ENCODE measurements at places on chromosomes 16 and 17. TPM values are rescaled to one million over a fixed set of nuclear protein-coding genes. Genes with fewer than 3 reads are reported as not detected.
A peak's percentile ranks its signal among the peaks of the same experiment; 100 is the strongest.

GRCh38 chr16:9112844-9113186 is 21.4 kb downstream of the HAPSTR1 start:
- DNase-seq: no peak
- H3K27me3 ChIP-seq: no peaks in the 10 kb centered on the region
- H3K27ac ChIP-seq: no peak overlapping the region
- peaks cover 98% of the 10 kb centered on the region for H3K4me1 ChIP-seq
- H3K4me3 ChIP-seq: no peak overlapping the region

DNA sequence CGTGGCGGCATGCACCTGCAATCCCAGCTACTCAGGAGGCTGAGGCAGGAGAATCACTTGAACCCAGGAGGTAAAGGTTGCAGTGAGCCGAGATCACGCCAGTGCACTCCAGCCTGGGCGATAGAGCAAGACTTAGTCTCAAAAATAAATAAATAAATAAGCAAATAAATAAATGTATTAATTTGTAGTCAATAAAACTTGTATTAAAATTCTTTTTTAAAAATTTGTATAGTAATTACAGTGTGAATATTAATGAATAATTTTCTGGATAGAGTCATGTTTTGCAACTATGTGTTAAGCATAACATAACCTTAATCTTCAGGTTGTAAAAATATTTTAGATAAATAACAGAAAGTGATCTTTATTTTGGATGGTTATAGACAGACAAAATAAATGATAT is 27.2 kb upstream of the DUSP14 start:
- no peak overlapping the region for H3K27ac ChIP-seq
- H3K27me3 ChIP-seq: no peaks in the 10 kb centered on the region
- no peaks in the 10 kb centered on the region for H3K4me1 ChIP-seq
- no peak for DNase-seq
- H3K36me3 ChIP-seq: peaks cover 75% of the 10 kb centered on the region

- H3K27me3 ChIP-seq: no peaks in the 10 kb centered on the region
- H3K36me3 ChIP-seq: no peaks in the 10 kb centered on the region
- H3K4me1 ChIP-seq: no peaks in the 10 kb centered on the region
- no peak overlapping the region for H3K4me3 ChIP-seq
Measured at GRCh38 chr16:6309271-6309670, 1023.4 kb upstream of the RBFOX1 start.

GRCh38 chr16:57512296-57513001 is 23.9 kb downstream of the CCDC102A start:
- H3K27me3 ChIP-seq: no peaks in the 10 kb centered on the region
- H3K36me3 ChIP-seq: peaks cover 21% of the 10 kb centered on the region
- no peak overlapping the region for H3K27ac ChIP-seq
- no peaks in the 10 kb centered on the region for H3K4me1 ChIP-seq
- no peak for DNase-seq

- H3K27me3 ChIP-seq: peaks cover 100% of the 10 kb centered on the region
- H3K4me1 ChIP-seq: no peaks in the 10 kb centered on the region
- H3K27ac ChIP-seq: no peak overlapping the region
- H3K36me3 ChIP-seq: no peaks in the 10 kb centered on the region
- H3K4me3 ChIP-seq: no peak overlapping the region
Measured at GRCh38 chr17:48571024-48571818, 6.9 kb downstream of the HOXB4 start.

GRCh38 chr16:84332975-84333684 is 35.2 kb upstream of the ATP2C2 start:
- no peak overlapping the region for H3K27ac ChIP-seq
- H3K4me3 ChIP-seq: no peak overlapping the region
- no peaks in the 10 kb centered on the region for H3K27me3 ChIP-seq
- DNase-seq: no peak
- no peaks in the 10 kb centered on the region for H3K4me1 ChIP-seq
- H3K36me3 ChIP-seq: no peaks in the 10 kb centered on the region

DNA sequence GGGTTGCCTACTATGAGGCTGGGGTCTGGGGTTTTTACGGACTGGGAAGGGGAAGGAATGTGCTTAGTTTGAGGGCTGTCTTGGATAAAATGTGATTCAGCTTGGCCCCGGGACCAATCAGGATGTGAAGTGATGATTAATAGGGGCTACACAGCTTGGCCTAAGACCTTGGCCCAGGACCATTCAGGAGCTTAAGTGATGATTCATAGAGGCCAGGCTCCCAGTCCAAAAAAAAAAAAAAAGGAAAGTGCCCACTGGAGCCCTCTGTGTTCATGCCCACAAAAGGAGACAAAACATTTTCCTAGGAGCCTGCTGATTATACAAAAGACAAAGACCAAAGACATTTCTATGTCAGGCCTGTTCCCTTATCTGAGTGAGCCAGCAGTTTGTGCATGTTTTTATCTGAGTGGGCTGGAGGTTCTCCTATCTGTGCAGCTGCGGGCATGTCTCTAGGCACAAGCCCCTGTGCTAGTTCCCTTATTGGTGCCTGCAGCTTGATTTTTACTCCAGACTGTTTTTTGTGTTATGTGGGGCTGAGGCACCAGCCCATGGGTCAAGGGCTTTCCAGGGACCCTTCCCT is 898.2 kb upstream of the GOT2 start:
- H3K27ac ChIP-seq: no peak overlapping the region
- no peak for DNase-seq
- H3K36me3 ChIP-seq: no peaks in the 10 kb centered on the region

GRCh38 chr16:23031508-23032098 is 117.6 kb downstream of the USP31 start:
- no peak overlapping the region for H3K4me3 ChIP-seq
- H3K36me3 ChIP-seq: no peaks in the 10 kb centered on the region
- no peak overlapping the region for H3K27ac ChIP-seq
- no peaks in the 10 kb centered on the region for H3K4me1 ChIP-seq
- no peak for DNase-seq

DNA sequence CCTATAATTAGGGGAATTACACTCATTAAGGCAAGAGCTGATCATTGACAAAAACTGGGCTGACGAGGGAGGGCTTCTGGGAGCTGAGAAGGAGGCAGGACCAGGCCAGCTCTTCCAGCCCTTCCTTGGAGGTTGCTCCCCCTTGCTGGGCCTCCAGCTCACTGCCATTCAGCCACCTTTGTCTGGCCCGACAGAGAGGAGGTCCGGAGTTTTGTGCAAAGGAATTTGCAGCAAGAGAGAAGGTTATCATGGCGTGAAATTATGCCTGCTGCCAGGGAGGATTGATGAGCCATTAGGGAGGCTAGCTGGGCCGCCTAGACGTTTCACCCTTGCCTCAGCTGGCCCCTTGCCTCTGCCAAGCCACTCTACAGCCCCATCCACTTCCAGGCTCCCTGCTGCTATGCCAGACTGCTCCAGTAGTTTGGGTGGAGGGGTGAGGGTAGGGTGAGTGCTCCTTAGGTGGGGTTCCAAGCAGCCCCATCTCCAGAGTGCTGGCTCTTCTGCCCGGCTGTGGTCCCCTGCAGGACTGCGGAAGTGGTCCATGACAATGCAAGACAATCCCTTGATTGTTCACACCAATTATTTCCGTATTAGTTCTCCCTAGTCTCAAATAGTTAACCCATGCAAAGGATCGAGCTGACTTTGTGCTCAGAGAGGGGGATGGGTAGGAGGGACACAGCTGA is 17.1 kb upstream of the PHF12 start:
- H3K36me3 ChIP-seq: no peaks in the 10 kb centered on the region
- no peak overlapping the region for H3K4me3 ChIP-seq
- no peak for DNase-seq
- H3K4me1 ChIP-seq: peaks cover 55% of the 10 kb centered on the region

- peaks cover 6% of the 10 kb centered on the region for H3K4me1 ChIP-seq
- H3K27ac ChIP-seq: no peak overlapping the region
- peaks cover 68% of the 10 kb centered on the region for H3K36me3 ChIP-seq
- H3K27me3 ChIP-seq: no peaks in the 10 kb centered on the region
- DNase-seq: no peak
Measured at GRCh38 chr16:30731411-30731810, 16.8 kb upstream of the PHKG2 start.

DNA sequence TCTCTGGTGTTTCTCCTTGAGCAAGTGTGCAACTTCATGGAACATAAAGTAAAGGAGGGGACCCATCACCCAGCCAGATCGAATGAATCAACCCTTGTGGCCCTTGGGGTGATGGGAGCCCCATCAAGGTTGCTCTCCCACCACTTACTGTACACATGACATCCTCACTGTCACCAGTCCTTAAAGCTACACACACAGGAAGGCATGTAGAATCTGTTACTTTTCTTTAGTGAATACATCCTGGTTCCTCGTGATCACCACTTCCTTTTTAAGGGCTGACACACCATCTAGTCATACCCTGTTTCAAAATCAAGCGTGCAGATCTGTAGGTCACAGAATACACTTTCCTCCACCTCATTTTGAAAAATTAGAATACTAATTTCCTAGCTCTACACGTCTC is 22.6 kb upstream of the MPHOSPH6 start:
- DNase-seq: no peak
- no peak overlapping the region for H3K27ac ChIP-seq
- H3K27me3 ChIP-seq: no peaks in the 10 kb centered on the region
- no peak overlapping the region for H3K4me3 ChIP-seq
- H3K36me3 ChIP-seq: no peaks in the 10 kb centered on the region

DNA sequence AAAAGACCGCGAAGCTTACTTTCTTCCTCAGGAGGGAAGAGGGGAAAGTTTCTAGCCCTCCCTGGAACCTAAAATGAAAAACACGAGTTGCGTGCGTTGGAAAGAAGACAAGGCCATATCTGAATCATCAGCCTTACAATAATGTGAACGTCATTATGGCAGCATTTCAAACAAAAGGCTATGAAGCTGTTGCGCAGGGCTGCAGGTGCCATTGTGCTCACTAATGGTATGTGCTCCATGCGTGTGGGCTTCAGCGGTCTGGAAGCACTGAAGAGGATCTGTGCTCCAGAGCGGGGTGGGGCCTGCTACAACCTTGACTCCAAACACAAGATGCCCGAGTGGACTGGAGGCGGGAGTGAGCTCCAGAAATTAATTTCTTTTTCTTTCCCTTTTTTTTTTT is 12.1 kb upstream of the CYB5B start:
- no peak for DNase-seq
- no peak overlapping the region for H3K27ac ChIP-seq
- H3K36me3 ChIP-seq: no peaks in the 10 kb centered on the region
- H3K27me3 ChIP-seq: no peaks in the 10 kb centered on the region

DNA sequence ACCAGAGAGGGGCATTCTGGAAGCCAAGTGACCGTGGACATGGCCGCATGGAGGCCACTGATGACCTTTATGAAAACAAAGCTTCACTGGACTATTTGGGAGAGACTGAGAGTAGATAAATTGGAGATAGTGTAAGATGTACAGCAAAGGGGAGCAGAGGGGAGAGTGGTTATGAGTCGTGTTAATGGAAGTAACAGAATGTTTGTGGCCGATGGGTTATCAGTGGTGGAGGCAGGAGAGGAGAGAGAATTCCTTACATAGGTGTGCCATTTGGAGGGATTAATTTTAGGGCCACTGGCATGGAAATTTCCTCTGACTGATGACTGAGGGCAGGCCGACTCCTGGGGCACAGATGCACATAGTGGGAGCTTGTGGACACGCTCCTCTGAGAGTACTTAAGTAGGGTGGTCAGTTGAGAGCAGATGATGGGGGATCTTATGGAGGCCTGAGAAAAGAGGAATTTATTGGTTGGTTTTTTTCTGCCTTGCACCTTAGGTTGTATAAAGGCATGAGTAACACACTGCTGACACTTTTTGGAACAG is 19.2 kb downstream of the PRPSAP2 start:
- H3K27ac ChIP-seq: no peak overlapping the region
- no peak for DNase-seq
- H3K27me3 ChIP-seq: no peaks in the 10 kb centered on the region
- H3K4me1 ChIP-seq: no peaks in the 10 kb centered on the region

DNA sequence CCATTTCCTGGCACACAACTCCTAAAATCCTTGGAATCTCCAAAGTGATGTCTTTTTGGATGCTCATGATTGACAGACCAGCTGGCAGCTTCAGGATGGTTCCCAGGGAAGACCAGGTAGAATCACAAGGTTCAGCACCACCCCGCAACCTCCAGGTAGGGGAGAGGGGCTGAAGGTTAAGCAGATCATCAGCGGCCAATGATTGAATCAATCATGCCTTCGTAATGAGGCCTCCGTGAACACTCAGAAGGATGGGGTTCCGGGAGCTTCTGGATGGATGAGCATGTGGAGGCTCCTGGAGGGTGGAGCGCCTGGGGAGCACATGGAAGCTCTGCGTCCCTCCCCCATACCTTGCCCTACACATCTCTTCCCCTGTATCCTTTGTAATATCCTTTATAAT is 185.9 kb downstream of the SEC14L1 start:
- H3K36me3 ChIP-seq: no peaks in the 10 kb centered on the region
- DNase-seq: no peak
- peaks cover 52% of the 10 kb centered on the region for H3K4me1 ChIP-seq
- H3K4me3 ChIP-seq: no peak overlapping the region
- H3K27ac ChIP-seq: no peak overlapping the region

- no peaks in the 10 kb centered on the region for H3K36me3 ChIP-seq
- no peaks in the 10 kb centered on the region for H3K27me3 ChIP-seq
- peak overlapping the region; percentile 84 for H3K27ac ChIP-seq
- peaks cover 21% of the 10 kb centered on the region for H3K4me1 ChIP-seq
- H3K4me3 ChIP-seq: peak overlapping the region; percentile 74
Measured at GRCh38 chr17:56834380-56835263, 671 bp downstream of the DGKE start.

DNA sequence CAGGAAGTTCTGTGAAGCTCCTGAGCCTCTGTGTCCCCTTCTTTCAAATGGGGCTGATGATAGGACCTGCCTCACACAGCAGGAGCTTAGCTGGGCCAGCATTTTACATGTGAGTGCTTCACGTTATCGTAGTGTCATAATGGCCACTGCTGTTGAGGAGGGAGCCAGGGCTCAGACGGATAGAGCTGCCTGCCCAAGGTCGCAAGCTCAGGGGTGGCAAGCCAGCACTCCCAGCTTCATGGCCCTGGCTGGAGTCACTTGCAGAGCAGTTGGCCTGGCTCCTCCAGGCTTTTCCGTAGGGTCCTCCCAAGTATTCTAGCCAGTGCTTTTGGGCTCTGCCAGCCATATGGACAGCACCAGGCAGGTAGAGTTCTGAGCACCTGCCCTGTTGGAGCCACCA is 115.1 kb downstream of the SOCS1 start:
- no peaks in the 10 kb centered on the region for H3K27me3 ChIP-seq

PRCD gene
- total RNA-seq: 2.6 TPM

KCNH4 gene
- not detected for total RNA-seq

ACBD4 gene
- 6.7 TPM for total RNA-seq

CCL11 gene
- 17.5 TPM for total RNA-seq

NHERF1 gene
- total RNA-seq: 22.0 TPM
